ENCODE measurements at places on chromosomes 13 and 19. TPM values are rescaled to one million over a fixed set of nuclear protein-coding genes. Genes with fewer than 3 reads are reported as not detected.

Gene SYNE4
- total RNA-seq: 6.3 TPM

Gene TTC9B
- not detected for total RNA-seq

Gene CGB7
- 8.3 TPM for total RNA-seq

DNA sequence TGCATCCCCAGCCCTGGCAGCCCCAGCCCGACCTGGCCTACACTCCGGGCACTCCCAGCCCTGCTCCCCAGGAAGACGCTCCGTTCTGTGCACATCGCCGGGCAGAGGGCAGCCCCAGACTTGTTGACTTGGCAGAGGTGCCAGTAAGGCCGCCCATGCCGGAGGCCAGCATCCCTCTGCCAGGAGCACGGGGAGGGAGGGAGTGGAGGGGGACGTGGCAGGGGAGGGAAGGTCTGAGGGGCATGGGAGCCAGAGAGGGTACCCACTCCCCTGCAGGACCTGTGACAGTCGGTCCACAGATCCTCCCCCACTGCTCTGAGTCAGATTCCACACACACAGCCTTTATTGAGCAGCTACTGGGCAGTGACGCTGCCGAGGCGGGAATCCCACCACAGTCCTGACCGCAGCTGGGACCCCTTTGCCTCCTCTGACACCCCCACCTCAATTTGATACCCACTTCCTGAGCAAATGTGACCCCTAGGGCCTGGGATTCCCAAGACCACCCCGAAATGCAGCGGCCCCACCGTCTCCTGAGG is 1.9 kb upstream of the NKPD1 start:
- H3K27ac ChIP-seq: no peak overlapping the region
- DNase-seq: no peak
- no peaks in the 10 kb centered on the region for H3K4me1 ChIP-seq
- H3K27me3 ChIP-seq: no peaks in the 10 kb centered on the region

GRCh38 chr19:18943465-18943864 is 2.4 kb upstream of the HOMER3 start:
- H3K27me3 ChIP-seq: no peaks in the 10 kb centered on the region
- H3K4me3 ChIP-seq: no peak overlapping the region
- no peaks in the 10 kb centered on the region for H3K4me1 ChIP-seq
- no peak overlapping the region for H3K27ac ChIP-seq
- no peaks in the 10 kb centered on the region for H3K36me3 ChIP-seq
- no peak for DNase-seq

GRCh38 chr19:50708179-50708879 is 11.3 kb downstream of the SHANK1 start:
- no peaks in the 10 kb centered on the region for H3K36me3 ChIP-seq
- H3K27ac ChIP-seq: no peak overlapping the region
- no peaks in the 10 kb centered on the region for H3K4me1 ChIP-seq
- DNase-seq: no peak
- no peak overlapping the region for H3K4me3 ChIP-seq

DNA sequence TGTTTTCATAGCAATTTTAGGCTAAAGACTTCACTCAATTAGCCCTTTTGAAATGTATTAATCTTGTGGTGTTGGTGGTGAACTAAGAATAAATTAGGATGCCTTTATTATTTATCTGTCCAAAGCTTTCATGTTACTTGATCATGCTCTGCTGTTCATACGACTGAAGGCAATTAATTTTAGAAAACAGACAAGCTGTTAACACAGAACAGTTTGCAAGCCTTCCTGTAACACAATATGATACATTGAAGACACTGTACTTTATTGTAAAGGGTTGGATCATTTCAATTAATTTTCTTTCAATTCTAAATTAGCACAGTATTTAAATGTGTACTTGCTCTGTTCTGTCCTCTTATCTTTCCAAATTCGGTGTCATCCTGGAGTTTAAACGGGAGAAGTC is 794.3 kb upstream of the MIR17HG start:
- no peaks in the 10 kb centered on the region for H3K4me1 ChIP-seq
- no peaks in the 10 kb centered on the region for H3K27me3 ChIP-seq
- no peak for DNase-seq
- H3K36me3 ChIP-seq: no peaks in the 10 kb centered on the region
- no peak overlapping the region for H3K4me3 ChIP-seq
- no peak overlapping the region for H3K27ac ChIP-seq

GRCh38 chr19:17002455-17002854 is 24.2 kb downstream of the CPAMD8 start:
- no peaks in the 10 kb centered on the region for H3K27me3 ChIP-seq
- H3K27ac ChIP-seq: no peak overlapping the region
- no peak for DNase-seq
- H3K36me3 ChIP-seq: no peaks in the 10 kb centered on the region
- H3K4me1 ChIP-seq: no peaks in the 10 kb centered on the region

Measured in cardiac muscle cell (in vitro differentiated cells and primary cell).